DMS79 (cell line): ENCODE measurements at places on chromosomes 13 and 19.

- no peak for DNase-seq
Measured at GRCh38 chr13:77781808-77782207, 84.3 kb downstream of the SLAIN1 start.

DNA sequence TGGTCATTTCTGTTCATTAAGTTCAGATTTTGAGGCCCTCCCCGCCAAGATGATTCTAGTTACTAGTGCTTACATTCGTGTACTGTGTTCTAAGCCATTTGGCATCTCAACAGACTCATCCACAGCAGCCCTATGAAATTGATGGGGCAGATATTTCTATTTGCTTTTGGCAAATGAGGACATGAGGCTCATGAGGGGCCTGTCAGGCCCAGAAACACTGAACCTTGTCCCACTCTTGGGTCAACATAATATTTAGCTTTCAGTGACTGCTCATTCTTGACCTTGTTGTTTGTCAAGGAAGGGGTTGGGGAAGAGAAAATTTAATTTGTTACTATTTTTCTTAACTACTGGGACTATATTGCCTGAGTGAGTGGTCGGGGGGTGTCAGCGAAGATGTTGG lies 92.3 kb upstream of the RNF113B start:
- no peak for DNase-seq

- no peak for DNase-seq
Measured at GRCh38 chr13:102620516-102620915, 23.7 kb downstream of the TPP2 start.

DNA sequence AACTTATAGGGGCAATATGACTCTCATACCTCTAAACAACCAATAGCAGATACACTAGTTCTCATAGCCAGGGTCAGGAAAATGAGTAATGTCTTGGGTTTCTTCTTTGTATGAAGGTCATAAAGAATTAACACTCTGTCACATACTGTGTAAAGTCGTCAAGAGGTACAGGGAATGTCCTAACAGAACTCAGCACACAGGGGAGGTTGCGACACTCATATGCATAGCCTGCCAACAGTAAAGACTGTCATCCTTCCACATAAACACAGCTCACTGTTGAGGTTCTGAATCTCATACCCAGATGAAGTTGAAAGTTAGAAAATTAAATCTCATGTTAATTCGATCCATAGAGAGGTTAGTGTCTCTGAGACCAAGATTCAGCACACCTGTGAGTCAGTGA lies 34.2 kb upstream of the ZNF254 start:
- no peak for DNase-seq

GRCh38 chr13:111210544-111211469 lies 95.7 kb downstream of the ARHGEF7 start:
- no peak for DNase-seq

GRCh38 chr19:14434543-14435319 lies 1.6 kb downstream of the PKN1 start:
- DNase-seq: no peak

GRCh38 chr19:3360421-3361383 lies 5.7 kb upstream of the NFIC start:
- DNase-seq: no peak

- DNase-seq: no peak
Measured at GRCh38 chr13:48393698-48394085, 19.2 kb downstream of the LPAR6 start.

- no peak for DNase-seq
Measured at GRCh38 chr13:23472189-23472588, 38.7 kb upstream of the SACS start.

DNA sequence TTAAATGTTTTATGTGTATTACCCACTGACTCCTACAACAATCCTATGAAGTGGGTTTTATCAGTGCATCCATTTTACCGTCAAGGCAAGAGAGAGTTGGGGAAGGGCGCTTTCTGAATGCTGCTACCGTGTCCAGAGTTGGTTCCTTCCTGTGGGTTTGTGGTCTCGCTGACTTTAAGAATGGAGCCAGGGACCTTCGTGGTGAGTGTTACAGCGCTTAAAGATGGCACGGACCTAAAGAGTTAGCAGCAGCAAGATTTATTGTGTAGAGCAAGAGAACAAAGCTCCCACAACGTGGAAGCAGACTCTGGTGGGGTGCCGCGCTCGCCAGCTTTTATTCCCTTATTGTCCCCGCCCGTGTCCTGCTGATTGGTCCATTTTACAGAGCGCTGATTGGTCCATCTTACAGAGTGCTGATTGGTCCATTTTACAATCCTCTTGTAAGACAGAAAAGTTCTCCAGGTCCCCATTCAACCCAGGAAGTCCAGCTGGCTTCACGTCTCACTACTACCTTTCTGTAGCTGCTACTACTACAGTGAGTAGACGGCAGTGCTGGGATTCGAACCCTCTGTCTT lies 6.1 kb downstream of the OSCAR start:
- DNase-seq: no peak

DNA sequence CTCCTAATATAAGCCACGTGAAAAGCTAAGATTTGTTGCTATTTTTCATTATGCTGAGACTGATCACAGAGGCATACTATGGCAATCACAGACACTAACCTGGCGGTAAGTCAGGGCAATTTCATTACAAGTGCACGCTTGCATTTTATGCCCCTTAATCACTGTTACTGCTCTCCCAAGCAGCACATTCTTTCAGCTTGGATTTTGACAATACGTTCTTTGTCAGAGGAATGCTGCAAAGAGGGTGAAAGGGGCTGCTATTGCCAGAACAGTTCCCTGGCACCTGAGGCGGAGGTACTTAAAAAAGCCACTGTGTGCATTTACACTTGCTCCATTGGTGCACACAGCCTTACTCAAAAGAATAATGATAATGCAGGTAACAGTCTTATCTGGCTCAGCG lies 346.6 kb downstream of the RFC3 start:
- no peak for DNase-seq

DNA sequence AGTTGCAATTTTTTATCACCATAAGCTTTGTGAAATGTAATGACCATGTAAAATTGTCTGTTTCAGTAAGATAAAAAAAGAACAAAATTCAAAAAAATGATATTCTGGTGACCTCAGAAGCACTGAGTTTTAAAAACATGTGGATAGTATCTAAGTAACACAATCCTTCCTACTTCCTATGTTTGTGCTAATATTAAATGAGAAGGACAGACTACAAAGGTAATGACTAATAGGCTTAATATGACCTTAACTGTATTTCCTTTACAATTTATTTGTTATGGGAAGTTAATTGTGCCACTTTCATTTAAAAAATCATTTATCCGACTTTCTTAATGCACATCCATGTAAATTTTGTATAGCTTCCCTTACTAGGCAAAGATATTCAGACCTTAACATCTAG lies 1030.4 kb upstream of the ATXN8OS start:
- DNase-seq: no peak

DNA sequence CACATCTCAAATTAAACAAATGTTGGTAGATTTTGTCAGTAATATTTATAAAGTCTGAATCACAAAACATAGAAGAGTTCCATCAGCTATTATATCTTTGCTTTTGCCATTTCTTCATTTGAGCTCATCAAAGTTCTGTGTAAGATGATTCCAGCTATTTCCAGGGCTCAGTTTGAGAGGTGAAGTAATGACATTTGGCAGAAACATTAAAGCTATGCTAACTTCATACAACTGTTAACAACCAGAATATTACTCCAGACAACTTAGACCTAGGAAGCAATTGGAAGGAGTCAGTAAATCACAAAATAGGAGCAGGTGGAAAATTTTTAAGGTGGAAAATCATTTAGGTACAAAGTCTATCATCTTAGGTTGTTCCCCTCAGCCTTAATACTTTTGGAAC lies 76.2 kb upstream of the CSNK1A1L start:
- DNase-seq: no peak

- DNase-seq: peak; percentile 87
Measured at GRCh38 chr19:48965040-48965805, at the start of gene FTL. Gene FTL, plus strand, starts transcription at chr19:48965309. Its CDS starts 199 bp downstream, at chr19:48965508.

- DNase-seq: no peak
Measured at GRCh38 chr19:32887572-32888215, 18.1 kb upstream of the SLC7A9 start.

DNA sequence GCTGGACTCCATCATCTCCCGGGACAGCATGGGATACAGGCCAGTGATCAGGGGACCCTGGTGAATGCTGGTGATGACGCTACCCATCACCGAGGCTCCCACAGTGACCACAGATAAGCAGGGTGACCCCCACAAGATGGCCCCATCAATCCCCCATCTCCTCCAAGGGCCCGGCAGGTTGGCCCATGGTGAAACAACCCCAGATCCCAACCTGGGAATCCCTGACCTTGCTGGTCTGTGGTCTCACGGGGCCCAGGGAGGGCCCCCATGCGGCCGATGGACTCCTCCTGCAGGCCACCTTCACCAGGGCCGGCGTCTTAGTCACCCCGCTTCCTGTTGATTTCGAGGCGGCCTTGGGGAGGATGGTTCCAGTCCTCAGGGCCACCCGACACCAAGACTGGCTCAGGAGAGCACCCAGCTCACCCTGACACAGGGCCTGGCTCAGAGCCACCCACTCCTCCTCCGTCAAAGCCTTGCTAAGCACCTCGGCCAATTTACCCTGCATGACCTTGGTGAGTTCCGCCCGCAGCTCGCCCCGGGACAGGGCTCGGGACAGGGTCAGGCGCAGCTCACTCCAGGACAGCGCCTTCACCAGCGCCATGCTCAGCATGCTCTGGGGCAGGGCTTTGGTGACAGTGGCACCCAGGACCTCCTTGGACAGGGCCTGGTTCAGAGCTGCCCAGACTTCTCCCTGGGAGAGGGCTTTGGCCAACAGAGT lies 10.0 kb downstream of the IQCN start:
- no peak for DNase-seq

- DNase-seq: no peak
Measured at GRCh38 chr19:57308514-57308913, 11.8 kb upstream of the ZNF543 start.

DNA sequence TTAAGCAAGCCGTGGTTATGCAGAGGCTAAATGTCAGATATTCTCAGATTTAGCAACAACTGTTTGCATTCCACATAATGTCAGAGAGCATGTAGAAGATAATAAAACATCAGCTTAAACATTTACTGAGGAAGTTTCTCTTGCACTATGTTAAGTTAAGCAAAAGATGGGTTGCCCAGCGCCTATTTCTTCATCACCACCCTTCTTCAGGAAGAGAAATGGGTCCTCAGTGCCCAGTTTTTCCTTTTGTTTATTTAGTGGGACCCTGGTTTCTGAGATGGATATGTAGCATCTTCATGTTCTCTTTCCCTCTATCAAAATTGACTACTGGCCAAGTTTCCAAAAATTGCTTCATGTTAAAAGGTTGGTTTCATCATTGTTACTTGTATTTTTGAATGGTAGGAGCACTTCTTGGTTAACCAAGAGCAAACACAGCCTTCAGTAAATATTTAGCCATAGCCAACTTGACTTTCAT lies 356.8 kb downstream of the RFC3 start:
- DNase-seq: no peak

- DNase-seq: no peak
Measured at GRCh38 chr13:44904967-44905366, 84.3 kb downstream of the NUFIP1 start.

GRCh38 chr19:5064896-5065295 lies 96.0 kb downstream of the KDM4B start:
- DNase-seq: no peak

GRCh38 chr19:44643605-44644401 lies at the start of gene PVR:
Gene PVR, plus strand, starts transcription at chr19:44643910. Its CDS starts 187 bp downstream, at chr19:44644097.
- DNase-seq: peak; percentile 30

GRCh38 chr13:44433863-44434765 lies 60.5 kb downstream of the SERP2 start:
- DNase-seq: no peak

GRCh38 chr19:53810187-53810546 lies 13.9 kb downstream of the NLRP12 start:
- DNase-seq: no peak

DNA sequence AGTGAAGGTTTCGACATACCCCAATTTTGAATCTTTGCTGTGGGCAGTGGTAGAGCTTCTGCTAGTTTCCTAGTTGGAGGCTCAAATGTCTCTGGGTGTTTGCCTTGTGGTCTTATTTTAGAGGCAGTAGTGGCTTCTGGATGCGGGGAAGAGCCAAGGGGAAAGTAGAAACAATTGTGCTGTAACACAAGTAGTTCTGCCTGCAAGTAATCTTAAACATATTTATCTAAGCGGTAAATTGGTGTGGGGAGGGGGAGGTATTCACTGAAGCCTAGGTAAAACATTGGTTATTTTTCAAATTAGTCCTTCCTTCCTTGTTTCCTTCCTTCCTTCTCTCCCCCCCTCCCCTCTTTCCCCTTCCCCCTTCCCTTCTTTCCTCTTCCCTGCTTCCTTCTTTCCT lies at the start of gene PCDH20:
TSS of gene PCDH20 (minus strand) at position 101 of the 400 bp plus-strand sequence. CDS start 691 bp downstream, outside the sequence.
- DNase-seq: no peak

- DNase-seq: no peak
Measured at GRCh38 chr19:48967346-48968178, 2.5 kb downstream of the FTL start.

- no peak for DNase-seq
Measured at GRCh38 chr19:46529622-46530451, 34.2 kb upstream of the PNMA8B start.

GRCh38 chr19:44904426-44904994 lies 1.1 kb upstream of the APOE start:
- no peak for DNase-seq

GRCh38 chr13:23510544-23510916 lies 59.7 kb upstream of the TNFRSF19 start:
- no peak for DNase-seq

DNA sequence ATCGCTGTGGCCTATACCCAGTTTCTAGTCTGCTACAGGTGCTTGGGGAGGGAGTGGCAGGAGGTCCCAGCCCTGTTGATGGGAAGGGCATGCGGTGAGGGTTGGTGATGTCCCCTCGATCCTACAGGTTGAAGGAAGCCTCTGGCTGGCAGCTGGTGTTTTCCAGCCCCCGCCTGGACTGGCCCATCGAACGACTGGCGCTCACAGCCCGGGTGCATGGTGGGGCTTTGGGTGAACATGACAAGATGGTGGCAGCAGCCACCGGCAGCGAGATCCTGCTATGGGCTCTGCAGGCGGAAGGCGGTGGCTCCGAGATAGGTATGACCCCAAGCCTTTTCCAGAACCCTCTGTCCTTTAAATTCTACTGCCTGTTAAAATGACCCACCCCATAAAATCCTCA lies 3.9 kb downstream of the SHKBP1 start:
- no peak for DNase-seq

DNA sequence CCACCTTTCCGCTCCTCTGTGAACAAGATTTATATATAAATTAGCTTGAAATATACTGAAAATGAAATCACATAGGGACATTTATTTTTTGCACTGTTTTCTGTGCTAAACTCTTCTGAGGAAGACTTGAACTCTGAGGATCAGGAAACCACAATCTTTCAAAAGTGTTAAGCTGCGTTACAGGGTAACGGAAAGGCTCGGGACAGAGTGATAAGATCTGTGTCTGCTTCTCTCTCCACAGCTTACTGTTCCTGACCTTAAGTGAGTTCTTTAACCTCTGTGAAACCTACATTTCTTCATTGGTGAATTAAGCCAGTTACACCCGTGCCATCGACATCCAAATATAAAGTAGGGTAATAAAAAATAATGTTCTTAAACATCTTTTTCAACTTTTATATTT lies 38.9 kb downstream of the DACH1 start:
- DNase-seq: no peak

- DNase-seq: no peak
Measured at GRCh38 chr19:18742838-18743783, 48.0 kb downstream of the COMP start.
